SJSA1 (cell line): ENCODE measurements at places on chromosomes 12 and 14.

DNA sequence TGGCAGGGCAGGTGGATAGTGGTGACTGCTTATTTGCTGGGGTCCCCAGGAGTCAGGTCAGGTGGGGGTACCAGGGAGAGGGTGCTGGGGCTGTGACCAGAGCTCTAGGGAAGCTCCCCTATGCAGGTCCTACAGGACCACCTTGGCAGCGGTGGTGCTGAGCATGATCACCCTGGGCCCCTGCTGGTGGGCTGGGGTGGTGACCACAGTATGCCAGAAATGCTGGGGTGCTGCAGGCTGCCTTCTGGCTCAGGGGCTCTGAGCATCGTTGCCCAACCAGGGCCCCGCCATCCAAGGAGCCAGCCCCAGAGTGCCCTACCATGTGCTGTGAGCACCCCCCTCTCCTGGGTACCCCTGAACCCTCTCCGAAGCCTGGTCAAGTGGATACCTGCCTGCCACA, 17.5 kb upstream of the NUDT14 start:
- DNase-seq = no peak

- no peak for DNase-seq
These were observed 10.0 kb downstream of the CAPZA3 start for GRCh38 chr12:18747895-18748294.

GRCh38 chr12:31641509-31642090, 17.9 kb upstream of the ETFBKMT start:
- no peak for DNase-seq

GRCh38 chr14:20720741-20721140, 24.9 kb upstream of the EDDM3A start:
- no peak for DNase-seq

- peak; percentile 59 for DNase-seq
These were observed 162.4 kb downstream of the C12orf75 start for GRCh38 chr12:105492591-105493545.

DNA sequence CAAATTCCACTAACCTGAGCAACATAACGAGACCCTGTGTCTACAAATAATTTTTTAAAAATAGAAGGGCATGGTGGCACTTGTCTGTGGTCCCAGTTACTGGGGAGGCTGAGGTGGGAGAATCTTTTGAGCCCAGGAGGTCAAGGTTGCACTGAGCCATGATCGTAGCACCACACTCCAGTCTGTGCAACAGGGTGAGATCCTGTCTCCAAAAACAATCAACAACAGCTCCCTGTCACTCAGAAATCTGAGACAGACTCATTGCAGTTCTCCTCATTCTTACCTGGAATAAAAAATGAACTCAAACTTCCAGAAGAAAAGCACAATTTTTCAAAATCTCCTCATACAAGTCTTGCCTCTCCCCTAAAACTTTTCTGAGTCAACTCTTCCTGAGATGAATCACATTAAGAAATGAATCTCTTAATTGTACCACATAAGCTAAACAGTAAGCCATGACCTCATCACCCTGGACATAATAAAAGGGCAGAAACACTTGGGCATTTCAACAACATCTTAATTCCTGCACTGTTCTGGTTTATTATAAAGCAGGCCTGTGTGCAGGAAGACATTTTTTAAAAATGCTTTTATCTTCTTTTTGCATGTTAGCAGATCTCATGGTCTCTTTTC, 214.3 kb upstream of the CDKN3 start:
- DNase-seq = no peak

DNA sequence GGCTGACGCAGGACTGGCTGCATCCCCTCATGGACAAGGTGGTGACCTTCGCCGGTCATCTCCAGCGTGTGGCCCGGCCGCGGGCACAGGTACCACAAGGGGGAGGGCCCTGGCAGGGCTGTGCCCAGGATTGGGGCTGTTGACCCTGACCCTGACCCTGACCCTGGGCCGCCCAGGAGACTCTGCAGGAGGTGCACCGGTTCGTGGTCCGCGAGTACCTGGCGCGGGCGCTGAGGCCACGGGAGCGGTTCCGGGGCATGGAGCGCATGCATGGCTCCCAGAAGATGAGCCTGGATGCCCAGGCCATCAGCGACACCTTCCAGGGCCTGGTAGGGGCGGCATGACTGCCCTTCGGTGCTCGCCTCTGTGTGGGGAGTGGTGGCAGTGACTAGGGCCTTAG, 12.9 kb downstream of the EXOC3L4 start:
- DNase-seq = no peak

GRCh38 chr12:20985399-20985798, 145.6 kb upstream of the SLCO1B1 start:
- no peak for DNase-seq

- DNase-seq = no peak
These were observed 206.0 kb upstream of the MYL2 start for GRCh38 chr12:111126331-111126730.

GRCh38 chr14:62141139-62141538, 378.9 kb downstream of the SNAPC1 start:
- DNase-seq = no peak

DNA sequence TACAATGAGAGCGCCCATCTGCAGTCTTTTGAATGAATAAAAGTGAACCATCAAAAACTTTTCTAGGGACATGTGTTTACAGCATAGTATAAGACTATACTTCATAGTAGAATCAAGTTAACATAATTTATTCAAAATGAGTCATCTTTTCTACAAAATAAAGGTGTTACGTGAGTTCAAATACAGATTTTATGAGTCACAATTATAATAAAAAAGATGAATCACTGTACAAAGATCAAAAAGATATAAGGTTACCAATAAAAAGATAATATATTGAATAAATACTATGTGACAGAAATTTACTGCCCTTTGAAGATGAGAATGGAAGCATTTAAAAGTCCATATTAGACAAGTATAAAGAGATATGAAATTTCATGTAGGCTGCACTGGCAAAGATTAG, 2.8 kb downstream of the MBIP start:
- no peak for DNase-seq

DNA sequence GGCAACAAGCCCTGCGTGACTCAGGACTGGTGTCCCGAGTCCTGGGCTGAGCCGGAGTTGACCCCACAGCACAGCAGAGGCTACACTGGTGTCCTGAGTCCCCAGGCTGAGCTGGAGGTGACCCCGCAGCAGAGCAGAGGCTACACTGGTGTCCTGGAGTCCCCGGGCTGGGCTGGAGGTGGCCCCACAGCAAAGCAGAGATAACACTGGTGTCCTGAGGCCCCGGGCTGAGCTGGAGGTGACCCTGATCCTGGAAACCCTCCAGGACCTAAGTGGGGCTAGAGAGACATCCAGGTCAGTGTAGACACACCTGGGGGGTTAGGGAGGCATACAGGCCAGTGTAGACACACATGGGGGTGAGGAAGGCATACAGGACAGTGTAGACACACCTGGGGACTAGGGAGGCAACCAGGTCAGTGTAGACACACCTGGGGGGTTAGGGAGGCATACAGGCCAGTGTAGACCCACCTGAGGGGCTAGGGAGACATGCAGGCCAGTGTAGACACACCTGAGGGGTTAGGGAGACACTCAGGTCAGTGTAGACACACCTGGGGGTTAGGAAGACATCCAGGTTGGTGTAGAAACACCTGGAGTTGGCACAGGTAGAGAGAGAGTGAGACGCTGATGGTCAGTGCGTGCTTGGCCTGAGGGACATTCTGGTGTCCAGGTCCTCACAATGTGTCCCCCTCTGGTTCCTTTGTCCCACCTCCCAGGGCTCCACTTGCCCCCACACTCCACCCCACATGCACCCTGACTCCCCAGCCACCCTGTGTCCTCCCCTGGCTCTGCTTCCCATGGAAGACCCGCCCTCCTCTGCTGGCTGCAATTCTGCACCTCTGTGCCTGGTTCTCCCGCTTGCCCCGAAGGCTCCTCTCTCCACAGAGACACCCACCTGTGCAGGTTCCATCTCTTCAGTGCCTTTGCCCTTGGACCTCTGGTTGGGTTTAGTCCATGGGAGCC, 321.6 kb upstream of the SFSWAP start:
- DNase-seq = peak; percentile 32

DNA sequence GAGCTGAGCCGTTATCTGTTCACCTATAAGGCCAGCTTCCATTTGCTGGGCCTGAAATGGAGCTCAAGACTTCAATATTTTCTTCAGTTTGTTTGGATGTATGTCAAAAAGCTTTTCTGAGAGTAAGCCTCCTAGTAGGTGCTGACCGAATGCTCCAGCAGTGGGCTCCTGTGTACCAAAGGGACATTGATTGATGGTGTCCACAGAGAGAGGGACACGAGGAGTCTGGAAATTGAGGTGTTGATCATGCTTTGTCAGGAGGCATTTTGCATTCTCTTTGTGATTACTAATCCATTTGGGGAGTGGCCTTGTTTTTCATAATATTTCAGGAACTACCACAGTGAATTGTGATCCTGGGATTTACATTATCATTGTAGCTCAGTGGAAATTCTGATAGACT, 107.7 kb upstream of the SLC38A2 start:
- DNase-seq = peak; percentile 74

DNA sequence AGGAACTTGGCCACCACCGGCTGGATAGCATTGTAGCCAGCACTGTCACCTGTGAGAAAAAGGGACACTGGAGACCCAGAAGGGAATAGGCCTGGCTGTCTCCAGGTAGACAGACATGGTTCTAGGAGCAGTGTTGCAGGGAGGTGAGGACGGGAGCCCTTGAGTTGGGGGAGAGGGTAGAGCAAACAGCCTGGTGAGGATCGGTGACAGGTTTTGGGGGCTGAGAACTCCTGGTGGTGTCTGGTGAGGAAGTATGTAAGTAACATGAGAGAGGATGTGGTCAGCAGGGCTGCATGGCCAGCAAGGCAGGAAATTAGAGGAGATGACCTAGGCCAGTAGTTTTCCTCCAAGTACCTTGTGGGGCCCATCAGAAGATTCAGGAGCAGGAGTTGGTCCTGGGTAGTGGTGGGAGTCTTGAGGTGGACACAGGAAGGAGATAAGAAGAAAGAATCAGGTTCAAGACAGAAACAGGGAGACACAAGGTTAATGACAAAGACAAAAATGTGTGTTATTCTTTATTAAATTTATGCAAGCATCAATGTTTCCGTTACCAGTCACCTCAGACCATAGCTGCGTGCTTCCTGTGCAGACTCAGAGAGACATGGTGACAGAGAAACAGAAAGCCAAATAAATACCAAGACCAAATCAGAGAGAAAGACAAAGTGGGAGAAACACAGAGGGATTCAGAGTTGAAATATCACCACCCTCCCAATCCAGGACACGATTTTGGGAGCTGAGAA, at the start of gene ARHGAP9:
TSS of gene ARHGAP9 (minus strand) at position 491 of the 740 bp plus-strand sequence. CDS start at position 31, 460 bp downstream.
- DNase-seq = peak; percentile 95

- DNase-seq = no peak
These were observed 13.6 kb downstream of the SNRNP35 start for GRCh38 chr12:123471374-123472068.

GRCh38 chr12:110205931-110206330, 75.1 kb upstream of the ATP2A2 start:
- DNase-seq = no peak

- no peak for DNase-seq
These were observed 161.3 kb downstream of the RPL10L start for GRCh38 chr14:46490238-46490685.

DNA sequence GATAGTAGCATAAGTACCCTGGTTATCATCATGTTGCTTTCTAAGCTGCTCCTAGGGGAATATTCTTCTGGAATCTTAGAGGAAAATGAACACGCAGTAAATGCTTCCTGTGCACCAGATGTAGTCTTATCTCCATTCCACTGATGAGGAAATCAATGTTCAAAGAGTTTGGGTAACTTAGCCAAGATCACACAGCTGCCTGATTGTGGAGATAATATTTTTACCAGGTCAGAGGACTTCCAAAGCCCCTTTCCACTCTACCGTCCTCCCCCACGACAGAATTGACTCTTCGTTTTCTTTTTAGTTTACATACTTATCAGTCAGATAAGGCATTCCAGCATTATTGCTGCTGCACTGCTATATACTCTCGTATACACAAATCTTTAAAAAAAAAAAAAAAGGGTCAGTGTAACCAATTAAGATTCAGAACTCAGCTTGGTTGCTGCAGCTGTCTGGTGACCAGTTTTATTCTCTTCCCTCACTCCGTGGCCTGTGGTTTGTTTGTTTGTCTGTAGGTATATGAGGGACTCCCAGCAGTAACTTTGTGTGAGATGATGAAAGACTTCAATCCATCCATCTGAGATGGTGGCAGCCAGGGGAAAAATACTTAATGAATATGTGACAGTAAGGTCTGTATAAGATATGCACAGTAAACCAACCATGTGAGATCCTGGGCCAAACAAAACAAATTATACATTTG, 110.5 kb downstream of the TGFB3 start:
- DNase-seq = no peak

DNA sequence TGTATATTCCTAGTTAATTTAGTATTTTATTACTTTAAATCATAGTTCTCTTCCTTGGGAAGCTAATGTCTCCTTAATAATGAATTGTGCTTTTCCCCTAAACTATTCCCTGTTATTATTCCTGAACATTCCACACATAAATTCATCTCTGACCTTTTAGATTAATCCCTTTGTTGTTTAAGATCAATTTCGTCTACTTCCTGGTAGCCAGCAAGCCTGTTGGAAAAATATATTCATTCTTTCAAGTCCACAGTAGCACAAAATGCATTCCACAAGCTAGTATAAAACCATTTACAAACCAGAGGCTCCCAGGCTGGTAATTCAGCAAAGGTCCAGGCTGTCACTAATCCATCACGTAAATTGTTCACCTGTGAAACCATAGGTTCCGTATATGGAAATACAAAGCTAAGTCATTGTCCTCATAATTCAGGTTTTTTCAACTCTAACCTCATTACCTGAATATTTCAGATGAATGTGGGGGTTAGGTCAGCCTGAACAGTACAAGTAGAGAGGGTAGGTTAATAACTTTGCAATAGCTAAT, 232.7 kb downstream of the SEC23A start:
- DNase-seq = no peak

- DNase-seq = no peak
These were observed 25.8 kb upstream of the NUDT14 start for GRCh38 chr14:105206873-105207272.

DNA sequence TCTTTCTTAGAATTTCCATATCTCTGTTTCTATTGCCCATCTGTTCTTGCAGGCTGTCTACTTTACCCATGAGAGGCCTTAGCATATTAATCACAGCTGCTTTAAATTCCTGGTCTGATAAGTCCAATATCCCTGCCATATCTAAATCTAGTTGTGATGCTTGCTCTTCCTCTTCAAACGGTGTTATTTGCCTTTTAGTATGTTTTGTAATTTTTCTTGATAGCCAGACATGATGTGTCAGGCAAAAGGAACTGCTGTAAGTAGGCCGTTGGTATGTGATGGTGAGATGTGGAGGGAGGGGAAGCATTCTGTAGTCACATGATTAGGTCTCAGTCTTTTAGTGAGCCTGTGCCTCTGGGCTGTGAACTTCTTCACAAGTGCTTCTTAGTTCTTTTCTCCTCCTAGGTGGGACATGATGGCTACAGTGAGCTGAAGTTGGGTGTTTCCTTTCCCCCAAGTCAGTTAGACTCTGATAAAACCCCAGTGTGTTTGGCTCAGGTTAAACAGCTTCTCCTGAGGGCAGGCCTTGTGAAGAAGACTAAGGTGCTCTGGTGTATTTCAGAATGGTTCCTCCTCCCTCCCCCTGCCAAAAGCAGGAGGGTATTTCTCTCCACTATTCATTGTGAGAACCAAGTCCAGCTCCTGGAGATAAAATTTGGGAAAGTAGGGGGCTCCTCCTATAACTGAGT, 195.9 kb upstream of the PARP11 start:
- no peak for DNase-seq
